ENCODE measurements at places on chromosomes 7 and 10.

GRCh38 chr7:76074972-76075370 is 27.1 kb downstream of the MDH2 start:
- DNase-seq, result no peak

DNA sequence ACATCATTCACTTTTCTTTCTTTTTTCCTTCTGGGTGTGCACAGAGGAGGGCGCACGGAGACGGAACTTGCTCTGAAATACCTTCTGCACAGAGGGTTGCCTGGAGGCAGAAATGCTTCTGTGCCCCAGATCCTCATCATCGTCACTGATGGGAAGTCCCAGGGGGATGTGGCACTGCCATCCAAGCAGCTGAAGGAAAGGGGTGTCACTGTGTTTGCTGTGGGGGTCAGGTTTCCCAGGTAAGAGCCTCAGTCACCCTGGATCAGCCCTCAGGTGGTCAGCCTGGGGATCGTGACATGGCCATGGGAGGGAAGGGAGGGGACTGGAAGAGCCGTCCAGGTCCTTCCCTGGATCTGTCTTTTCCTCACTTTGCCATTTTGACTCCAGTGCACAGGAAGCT is 33.6 kb downstream of the VWA2 start:
- DNase-seq, result no peak

GRCh38 chr7:116290740-116291139 is 80.4 kb downstream of the TES start:
- no peak for DNase-seq

DNA sequence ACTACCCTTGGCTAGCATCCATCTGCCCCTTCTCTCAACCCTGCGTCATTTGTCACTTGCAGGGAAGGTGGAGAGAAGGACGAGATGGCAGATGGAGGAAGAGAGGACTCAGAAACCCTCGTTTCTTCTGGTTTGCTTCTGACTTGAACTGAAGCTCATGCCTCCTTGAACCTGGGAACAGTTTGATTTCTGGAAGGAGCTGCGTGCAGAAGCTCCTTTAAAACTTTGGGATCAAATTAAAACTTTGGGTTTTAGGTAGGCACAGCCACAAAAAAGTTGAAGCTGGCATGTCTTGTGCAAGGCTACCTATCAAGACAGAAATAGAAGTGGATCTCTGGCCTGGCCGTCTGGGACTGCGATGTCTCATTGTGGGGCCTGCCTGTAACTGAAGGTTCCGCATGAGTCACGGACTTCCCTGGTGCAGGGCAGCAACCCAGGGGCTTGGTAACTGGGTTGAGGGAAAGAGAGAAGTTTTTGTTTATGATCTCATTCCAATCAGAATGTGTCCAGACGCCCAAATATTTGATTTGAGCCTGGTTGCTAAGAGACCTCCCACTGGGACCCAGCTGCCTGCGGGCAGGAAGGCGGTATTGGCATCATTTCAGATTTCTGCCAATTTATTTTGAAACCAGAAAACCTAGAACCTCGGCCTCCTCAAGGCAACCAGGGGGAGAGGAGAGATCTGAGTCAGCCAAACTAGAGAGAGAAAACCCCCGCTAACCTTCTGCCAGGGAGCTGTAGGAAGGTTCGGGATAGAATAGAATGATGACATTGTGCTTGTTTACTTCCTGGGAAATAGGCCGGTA is 15.8 kb upstream of the CAMK1D start:
- DNase-seq, result no peak

- no peak for DNase-seq
These were observed 128.1 kb upstream of the UNC5B start for GRCh38 chr10:71084061-71084817.

DNA sequence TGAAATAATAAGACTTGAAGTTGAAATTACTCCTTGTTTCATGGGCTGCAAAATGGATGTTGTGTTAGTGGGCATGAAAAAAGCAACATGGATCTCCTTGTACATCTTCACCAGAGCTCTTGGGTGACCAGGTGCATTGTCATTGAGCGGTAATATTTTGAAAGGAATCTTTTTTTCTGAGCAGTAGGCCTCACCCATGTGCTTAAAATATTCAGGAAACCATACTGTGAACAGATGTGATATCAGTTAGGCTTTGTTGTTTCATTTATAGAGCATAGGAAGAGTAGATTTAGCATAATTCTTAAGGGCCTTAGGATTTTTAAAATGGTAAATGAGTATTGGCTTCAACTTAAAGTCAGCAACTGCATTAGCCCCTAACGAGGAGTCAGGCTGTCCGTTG is 15.3 kb downstream of the STAG3 start:
- no peak for DNase-seq

- DNase-seq, result no peak
These were observed 16.2 kb downstream of the HNRNPF start for GRCh38 chr10:43392748-43393147.

GRCh38 chr7:107147464-107148393 is 21.1 kb upstream of the HBP1 start:
- peak; percentile 23 for DNase-seq

DNA sequence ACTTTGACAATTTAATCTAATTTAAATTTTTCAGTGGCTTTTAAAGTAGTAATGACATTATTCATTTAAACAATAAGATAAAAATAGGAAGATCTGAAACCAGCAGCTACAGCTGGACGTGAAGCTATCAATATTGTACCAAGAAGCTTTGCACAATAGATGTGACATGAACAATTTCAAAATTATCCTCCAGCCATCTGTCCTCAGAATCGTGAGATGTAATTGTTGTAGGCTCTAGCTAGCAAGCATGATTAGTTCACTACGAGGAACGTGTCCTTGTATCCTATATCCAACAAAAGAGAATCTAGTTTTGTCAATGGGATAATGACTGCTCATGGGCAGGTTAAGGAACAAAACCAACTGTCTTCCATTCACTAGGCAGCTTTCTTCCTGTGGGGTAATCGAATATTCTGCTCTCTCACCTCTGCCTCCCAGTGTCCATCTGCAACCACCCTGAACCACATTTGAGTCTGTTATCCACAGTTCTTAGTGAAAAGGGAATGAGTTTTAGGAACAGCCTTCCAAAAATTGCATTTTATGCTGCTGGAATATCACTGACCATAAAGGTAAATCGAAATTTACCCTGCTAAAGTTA is 247.3 kb downstream of the PARD3 start:
- no peak for DNase-seq

GRCh38 chr10:48579251-48579960 is 25.5 kb downstream of the ARHGAP22 start:
- DNase-seq, result no peak

GRCh38 chr7:100824499-100825214 is 2.7 kb downstream of the EPHB4 start:
- no peak for DNase-seq

DNA sequence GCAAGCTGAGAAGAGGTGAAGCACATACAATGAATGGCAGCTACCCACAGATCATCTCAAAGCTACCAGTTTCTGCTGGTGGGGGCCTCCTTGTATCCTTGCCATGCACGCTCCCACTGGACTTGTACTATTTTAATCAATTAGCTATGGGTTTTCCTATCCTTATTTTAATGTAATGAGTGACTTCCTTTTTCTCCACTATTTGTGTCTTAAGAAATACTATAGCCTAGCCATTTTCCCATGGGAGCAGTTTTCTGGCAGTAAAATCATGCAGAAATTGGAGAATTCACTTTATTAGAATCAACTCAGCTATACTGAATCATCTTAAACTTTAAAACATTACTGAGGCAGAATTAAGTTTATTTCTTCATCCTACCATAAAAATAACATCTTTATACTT is 73.5 kb downstream of the CTNNA3 start:
- DNase-seq, result no peak

DNA sequence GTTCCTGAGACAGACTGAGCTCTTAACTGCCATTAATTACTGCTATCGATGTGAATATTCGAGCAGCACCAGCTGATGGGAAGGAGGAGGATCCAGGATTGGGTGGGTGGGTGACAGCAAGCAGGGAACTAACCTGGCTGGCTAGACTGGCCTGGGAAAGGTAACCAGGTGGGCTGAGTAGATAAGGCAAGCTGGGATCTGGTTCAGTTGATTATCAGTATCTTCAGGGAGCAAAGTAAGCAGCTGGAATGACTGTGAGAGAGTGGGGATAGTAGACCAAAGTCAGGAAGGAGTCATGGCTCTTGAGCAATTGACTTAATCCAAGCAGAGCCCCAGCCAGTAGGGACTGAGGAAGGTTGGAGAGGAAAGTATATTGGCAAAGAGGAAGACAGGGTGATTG is 46.9 kb upstream of the KMT2E start:
- no peak for DNase-seq

DNA sequence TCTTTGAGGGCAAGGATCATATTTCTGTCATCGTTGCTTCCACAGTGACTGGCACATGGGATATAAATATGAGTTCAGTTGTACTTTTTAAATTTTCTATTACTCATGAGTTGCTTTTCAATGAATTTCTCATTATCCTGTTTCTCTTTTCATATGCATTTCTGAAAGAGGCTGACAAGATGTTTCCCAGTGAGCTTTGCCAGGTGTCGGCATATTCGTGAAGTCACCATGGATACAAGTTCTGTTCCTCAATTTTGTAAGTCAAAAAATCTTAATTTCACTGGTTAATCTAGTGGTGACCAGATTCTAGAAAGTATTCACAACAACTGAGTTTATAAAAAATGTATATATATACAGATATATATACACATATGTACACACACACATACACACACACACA is 55.7 kb upstream of the GNAI1 start:
- DNase-seq, result no peak

DNA sequence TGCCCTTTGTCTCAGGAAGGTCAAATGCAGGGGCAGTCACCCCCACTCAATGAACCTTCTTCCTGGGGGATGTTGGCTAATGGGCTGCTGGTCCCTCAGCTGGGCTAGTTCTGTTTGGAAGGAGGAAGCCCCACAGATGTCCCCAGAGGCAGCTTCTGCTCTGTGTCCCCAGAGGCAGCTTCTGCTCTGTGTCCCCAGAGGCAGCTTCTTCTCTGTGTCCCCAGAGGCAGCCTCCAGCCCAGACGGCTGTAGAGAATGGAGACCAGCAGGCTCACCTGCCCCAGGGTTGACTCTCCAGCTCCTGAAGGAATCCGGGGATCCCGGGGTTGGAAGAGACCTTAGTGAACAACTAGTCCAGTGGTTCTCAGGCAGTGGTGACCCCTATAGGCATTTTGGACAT is 62.5 kb upstream of the LEP start:
- no peak for DNase-seq

DNA sequence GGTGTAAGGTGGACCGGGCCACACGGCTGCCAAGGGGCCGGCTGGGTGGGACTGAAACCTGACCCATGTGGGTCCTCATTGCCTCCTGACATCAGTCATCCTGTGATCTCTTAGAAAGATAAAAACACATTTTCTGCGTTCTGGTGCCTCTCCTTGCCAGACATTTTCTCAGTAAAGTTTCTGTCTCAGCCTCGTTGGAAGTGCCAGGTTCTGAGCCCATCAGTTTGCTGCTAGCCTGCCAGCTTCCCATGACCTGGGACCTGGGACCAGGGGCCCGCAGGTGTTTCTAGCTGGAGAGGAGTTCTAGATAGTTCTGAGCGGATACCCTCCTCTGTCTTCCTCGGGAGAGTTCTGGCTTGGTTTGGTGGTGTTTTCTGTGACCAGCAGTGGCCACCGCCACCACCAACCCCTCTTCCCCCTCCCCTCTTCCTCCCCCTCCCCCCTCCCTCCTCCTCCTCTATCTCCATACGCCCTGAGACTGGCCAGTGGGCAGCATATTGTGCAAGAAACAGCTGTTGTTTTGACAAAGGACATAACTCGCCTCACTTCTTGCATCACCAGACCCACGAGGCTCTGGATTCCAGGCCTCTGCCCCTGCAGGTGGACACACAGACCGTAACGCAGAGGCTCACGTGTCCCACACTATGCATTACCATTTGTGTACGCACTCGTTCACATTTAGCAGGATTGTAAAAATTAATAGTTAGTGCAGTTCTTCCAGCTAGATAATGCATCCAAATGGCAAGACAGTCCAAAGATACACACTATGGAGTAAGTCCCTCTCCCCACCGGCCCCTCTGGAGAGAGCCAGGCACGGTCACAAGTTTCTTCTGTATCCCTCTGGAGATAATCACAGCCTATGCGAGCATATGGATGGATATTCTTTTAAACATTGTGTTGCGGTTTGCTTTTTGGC is 94.6 kb downstream of the CUX1 start:
- no peak for DNase-seq

DNA sequence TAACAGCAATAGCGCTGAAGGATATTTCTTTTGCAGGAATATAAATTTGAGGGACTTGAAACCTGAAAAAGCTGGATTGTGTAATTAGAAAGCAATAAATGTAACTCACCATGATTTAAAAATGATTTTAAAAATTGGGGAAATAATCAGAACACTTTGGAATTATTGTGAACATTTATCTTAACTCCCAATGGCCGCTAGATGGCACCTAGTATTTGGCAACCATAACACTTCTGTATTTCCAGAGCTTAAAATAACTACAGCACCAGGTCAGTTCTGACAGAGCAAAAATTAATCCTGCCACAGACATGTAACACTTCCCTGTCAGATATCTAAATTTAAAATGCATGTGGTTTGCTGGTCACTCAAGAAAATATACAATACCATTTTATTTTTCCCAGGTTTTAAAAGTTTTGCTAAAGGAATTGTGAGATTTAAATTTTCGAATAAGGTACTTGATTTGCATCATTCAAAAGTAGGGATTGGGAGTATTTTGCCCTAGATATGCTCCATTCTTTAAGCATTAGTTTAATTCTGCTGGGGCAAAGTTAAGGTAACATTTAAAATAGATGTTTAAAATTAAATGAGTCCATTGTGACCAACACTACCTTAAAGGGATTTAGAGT is 144.5 kb downstream of the PPP1R3A start:
- no peak for DNase-seq

DNA sequence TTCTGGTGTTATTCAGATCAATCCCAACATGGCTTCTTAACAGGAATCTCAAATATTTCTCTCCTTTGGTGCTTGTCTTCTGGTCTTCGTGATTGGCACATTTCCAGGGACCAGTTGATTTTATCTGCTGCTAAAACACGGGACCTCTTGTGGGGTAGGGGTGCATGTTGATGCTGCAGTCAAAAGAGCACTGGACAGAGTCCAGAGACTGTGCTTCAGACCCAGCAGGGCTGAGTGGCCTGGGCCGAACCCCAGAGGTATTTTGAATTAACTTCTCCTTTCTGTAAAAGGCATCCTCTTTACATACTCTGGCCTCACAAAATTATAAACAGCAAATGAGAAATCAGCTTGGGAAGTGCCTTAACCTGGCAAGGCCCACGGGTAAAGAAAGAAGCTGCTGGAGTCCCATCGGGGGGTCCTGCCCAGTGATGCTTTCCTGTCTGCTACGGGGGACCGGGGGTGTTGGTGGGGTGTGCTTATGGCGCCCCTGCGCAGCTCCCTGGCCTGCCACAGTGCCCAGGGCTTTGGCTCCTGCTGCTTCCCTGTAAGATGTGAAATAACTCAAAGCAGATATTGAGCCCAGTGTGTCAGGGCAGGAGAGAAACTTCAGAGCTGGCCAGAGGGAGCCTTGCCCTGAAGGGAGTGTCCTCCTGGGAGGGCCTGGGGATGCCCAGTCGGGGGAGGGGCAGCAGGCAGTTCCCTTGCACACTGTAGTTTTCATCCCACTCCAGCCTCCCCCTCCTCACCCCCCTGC is 230.5 kb downstream of the TCF7L2 start:
- no peak for DNase-seq

GRCh38 chr7:154916381-154916780 is 86.5 kb downstream of the PAXIP1 start:
- DNase-seq, result no peak

GRCh38 chr7:584122-584465 is 64.4 kb upstream of the PDGFA start:
- peak; percentile 84 for DNase-seq

All from DND-41 (cell line).